CD8-positive, alpha-beta T cell (primary cell): ENCODE measurements at places on chromosomes 11 and 22. TPM values are rescaled to one million over a fixed set of nuclear protein-coding genes. Genes with fewer than 3 reads are reported as not detected.

- no peak for DNase-seq
Observed at GRCh38 chr22:27624705-27625104, 176.9 kb downstream of the MN1 start.

- peak; percentile 74 for DNase-seq
Observed at GRCh38 chr11:73335204-73335923, 27.3 kb downstream of the ARHGEF17 start.

OR10D3 gene
- total RNA-seq, result not detected

DNA sequence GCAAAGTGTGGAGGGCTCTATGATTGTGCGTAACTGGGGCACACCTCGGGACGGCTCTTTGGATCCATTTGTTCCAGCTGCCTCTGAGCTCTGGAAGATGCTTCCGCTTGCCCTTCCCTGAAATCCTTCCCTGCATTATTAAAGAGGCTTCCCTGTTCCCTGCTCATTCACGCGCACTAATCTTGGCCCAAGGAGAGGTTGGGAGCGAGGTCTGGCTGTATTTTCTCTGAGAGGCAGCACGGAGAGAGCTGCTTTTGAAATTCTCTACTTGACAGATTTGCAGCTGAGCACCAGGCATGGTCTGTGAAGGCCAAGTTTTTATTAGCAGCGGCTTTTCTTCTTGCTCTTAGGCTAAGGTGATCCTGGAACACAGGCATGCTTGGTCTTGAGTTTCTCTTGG lies 94.8 kb upstream of the NTM start:
- no peak for DNase-seq

- DNase-seq, result no peak
Observed at GRCh38 chr11:95483339-95483738, 252.3 kb upstream of the SESN3 start.

GRCh38 chr11:108534274-108534882 lies 36.2 kb upstream of the POGLUT3 start:
- DNase-seq, result no peak

GRCh38 chr11:102577182-102577581 lies 46.6 kb upstream of the MMP7 start:
- DNase-seq, result no peak

GRCh38 chr22:38078046-38078840 lies 5.7 kb downstream of the SLC16A8 start:
- no peak for DNase-seq

- DNase-seq, result no peak
Observed at GRCh38 chr11:134580610-134580975, 168.6 kb upstream of the B3GAT1 start.

- DNase-seq, result peak; percentile 96
Observed at GRCh38 chr22:49925525-49926128, 7.2 kb downstream of the CRELD2 start.

DNA sequence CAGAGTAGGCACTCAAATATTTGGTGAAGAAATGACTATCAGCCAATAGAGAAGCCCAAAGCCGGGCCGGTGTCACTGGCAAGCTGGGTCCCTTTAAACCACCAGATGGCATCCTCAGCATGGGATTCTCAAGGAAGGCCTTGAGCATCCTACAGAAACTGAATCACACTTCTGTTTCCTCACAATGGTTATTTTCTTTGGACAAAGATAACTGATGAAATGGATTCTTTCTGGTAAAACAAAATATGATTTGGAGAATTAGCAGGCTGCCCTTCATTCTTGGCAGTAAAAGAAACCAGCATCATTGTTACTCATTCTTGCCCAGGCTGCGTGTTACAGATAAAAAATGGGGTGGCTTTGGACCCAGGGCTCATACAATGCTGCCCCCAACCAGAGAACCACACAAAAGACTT lies 30.3 kb upstream of the ASPHD2 start:
- DNase-seq, result peak; percentile 62

KRTAP5-11 gene
- not detected for total RNA-seq

GRCh38 chr22:29310065-29310862 lies 3.8 kb downstream of the GAS2L1 start:
- no peak for DNase-seq

DNA sequence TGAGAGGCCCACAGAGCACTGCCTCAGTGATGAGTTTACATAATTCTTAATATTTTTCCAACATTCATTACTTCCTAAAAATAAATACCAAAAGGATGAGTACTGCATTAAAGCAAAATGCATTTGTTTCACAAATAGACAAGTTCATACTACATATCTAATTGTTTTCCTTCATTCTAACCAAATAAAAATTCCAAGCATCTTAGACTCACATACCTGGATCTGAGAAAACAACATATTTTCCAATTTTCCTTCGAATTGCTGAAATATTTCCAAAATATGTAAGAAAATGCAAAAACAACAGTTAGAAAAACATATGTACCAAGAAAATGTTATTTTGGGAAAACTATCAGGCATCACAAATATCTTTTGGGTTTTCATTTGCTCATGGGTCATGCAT lies 127.9 kb upstream of the CEP126 start:
- DNase-seq, result no peak

ADSL gene
- total RNA-seq, result 61.8 TPM

APOBEC3A gene
- not detected for total RNA-seq

DNA sequence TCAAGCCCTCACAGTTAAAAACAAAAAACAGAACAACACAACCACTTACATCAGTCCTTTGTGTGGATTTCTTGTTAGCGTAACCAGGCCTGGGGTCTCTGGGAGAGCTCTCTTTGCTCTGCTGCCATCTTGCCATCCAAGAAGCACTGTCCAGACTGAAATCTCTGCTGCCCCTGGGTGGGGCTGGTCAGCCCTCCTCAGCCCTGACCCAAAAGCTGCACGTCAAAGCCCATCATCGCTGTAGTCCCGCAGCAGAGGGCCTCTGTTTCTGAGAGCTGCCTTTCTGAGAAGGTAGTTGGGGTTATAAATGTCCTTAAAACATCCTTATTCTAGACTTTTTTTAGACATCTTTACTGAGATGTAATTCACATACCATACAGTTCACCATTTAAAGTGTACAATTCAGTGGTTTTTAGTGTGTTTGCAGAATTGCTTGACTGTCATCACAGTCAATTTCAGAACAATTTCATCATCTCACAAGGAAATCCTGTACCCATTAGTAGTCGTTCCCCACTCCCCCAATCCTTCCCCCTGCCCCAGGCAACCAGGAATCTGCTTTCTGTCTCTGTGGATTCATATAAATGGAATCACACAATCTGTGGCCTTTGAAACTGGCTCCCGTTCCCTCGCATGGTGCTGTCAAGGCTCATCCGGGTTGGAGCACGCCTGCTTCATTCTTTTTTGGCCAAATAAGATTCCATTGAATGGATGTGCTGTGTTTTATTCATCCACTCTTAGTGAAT lies 94.9 kb downstream of the TBC1D22A start:
- no peak for DNase-seq

DNA sequence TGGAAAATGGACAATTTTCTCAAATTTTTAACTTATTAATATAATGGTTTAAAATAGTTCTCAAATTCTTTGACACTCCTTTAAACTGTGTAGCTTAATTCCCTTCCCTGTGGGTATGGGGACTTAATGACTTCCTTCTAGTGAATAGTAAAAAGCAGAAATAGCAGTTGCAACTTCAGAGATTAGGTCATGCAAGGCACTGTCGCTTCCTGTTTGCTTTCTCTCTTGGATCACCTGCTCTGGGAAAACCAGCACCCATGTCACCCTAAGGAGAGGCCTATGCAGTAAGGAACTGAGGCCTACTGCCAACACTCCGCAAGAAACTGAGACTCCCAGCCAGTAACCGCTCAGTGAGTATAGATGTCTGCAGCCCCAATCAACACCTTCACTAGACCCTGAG lies 5.5 kb upstream of the PANX3 start:
- no peak for DNase-seq

- no peak for DNase-seq
Observed at GRCh38 chr11:90187839-90188238, 35.0 kb downstream of the CHORDC1 start.

DNA sequence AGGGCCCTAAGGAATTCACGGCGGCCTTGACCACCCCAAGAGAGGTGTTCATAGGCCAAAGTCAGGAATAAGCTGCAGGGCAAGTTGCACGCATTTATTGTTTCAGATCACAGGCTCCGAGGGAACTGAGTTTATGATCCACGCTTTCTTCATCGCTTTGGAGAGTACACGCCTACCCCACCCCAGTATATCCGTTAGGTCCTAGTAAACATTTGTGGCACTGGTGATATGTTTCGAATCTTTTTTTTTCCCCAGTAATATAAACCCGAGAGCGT lies 805 bp downstream of the GANAB start:
- no peak for DNase-seq

GRCh38 chr11:65700399-65700798 lies 11.7 kb upstream of the KAT5 start:
- DNase-seq, result no peak

- no peak for DNase-seq
Observed at GRCh38 chr22:38867124-38867455, 4.9 kb downstream of the CBX6 start.
